ENCODE measurements at places on chromosomes 2 and 18.

GRCh38 chr2:109479804-109480203, 134.0 kb downstream of the SEPTIN10 start:
- no peak for DNase-seq

DNA sequence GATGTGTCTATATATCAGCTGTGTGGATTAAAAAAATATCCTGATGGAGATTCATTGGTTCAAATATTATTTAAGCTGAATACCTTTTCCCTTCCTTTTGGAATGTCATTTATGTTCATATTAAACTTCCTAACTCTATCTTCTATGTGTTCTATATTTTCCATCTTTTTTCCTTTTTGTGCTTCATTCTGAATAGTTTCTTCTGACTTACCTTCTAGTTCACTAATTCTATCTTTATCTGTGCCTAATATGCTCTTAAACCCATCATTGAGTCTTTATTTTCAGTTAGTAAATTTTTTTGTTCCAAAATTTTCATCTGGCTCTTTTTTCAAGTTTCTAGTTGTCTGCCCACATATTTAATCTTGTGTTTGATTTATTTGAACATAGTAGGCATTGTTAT, 219.4 kb upstream of the STON1 start:
- no peak for DNase-seq

GRCh38 chr2:97354576-97354975, 235.1 kb downstream of the ANKRD36B start:
- no peak for DNase-seq

GRCh38 chr18:421247-422155, 79.0 kb downstream of the COLEC12 start:
- DNase-seq, result no peak

- no peak for DNase-seq
Observed at GRCh38 chr2:6337472-6337820, 528.3 kb downstream of the CMPK2 start.

GRCh38 chr2:168211664-168212163, 35.7 kb downstream of the STK39 start:
- DNase-seq, result no peak

DNA sequence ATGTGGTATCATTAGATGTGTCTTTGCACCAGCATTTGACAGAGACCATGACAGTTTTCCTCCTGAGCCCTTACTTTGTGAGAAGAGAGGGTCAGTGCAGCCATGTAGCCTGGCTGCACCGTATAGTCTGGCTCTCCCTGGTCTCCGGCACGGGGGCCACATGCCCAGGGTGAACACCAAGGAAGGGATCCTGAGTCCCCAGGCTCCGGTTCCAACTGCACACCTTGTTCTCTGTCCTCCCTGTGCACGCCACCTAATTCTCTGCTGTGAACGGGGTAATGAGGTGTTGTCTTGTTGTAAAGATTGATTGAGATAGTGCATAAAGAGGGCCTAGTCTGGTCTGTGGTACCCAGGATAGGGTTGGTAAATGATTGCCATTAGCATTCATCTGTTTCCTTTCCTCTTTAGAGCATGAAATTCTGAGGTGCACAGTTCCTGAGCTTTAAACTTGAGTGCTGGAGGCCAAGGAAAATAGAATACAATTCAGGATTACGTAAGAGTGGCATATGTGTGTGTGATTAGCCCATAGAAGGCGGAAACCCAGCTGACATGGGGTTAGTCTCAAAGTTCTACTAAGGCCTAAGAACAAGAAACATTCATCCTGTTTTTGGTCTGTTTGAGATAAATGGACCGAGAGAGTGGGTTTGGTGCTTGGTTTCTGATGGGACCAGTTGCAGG, 55.5 kb downstream of the NCK2 start:
- peak; percentile 87 for DNase-seq

DNA sequence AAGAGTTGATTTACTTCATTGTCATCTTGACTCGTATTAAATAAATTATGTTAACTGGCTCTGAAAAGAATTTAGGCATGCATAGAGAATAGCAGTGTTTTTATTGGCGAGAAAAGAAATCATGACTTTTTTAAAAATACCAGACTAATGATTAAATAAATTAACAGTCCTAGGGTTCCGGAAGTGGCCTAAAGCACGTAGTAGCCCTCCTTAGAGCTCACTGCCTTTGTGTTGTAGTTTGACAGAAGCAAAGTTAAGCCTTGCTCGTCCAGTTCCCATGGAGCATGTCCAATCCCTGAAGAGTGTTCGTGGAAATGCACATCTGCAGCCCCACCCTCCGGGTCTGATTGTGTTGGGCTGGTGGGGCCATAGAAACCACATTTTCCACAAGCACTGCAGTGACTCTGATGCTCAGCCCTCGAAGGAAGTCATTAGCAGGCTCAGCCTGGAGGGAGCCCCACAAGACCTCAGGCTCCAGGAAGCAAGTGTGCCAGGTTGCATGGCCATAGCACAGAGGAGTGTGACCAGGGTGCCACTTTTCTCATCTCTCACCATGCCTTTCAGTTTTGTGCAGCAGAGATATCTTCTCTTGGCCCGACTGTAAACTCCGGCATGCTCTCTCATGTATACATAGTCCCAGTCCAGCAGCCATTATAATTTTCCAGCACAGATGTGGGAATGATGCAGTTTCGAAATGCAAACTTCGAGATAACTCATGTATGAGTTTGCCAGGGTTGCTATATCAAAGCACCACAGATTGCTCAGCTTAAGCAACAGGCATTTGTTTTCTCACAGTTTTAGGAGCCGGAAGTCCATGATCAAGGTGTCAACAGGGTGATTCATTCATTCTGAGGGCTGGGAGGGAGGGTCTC, 188.6 kb upstream of the SH3BP4 start:
- DNase-seq, result no peak

- no peak for DNase-seq
Observed at GRCh38 chr2:161316701-161317100, 8.5 kb downstream of the PSMD14 start.

GRCh38 chr2:45085487-45085886, 76.2 kb upstream of the SIX2 start:
- no peak for DNase-seq

- no peak for DNase-seq
Observed at GRCh38 chr2:222241128-222241870, 57.5 kb downstream of the PAX3 start.

DNA sequence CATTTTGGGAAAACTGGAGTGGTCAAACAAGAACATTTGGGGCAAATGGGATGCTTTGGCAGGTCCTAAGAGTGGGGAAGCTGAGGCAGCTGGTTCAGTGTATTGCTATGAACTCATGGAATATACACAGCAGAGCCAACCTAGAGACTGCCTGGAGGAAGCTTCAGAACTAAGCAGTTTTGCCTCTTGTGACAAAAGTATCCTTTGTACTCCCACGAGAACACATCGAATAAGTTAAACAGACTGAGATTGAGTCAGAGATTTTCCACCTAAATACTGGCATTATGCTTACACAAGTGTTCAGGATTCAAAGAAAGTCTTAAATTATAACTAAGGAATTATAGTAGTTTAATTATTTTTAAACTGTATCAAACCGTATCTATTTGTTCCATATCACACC, 5.2 kb upstream of the ARMC9 start:
- no peak for DNase-seq

DNA sequence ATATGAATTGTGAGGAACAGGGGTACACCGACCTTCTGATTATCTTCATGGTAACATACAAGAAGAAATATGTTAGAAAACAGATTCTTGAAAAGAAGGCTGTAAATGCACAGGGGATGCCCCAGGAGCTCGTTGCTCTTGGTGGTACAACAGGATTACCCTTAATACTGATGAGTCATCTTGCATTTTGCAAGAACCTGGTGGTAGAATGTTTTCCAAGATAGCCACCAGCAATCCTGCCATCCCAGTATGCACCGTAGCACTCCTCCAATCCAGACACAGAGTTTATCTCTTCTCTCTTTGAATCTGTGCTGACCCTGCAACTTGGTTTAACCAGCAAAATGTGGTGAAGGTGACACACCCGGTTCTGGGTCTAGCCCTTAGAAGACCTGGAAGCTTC, 238.3 kb downstream of the EN1 start:
- peak; percentile 47 for DNase-seq

DNA sequence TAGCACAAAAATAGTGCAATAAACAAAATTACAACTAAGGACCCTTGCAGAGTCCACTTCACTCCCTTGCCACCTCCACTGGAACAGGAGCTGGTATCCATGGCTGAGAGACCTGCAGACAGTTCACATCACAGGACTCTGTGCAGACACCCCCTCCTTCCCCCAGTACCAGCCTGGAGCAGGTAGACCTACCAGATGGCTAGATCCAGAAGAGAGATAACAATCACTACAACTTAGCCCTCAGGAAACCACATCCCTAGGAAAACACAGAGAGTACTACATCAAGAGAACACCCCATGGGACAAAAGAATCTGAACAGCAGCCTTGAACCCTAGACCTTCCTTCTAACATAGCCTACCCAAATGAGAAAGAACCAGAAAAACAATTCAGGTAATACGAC, 49.8 kb downstream of the FBXO15 start:
- no peak for DNase-seq

DNA sequence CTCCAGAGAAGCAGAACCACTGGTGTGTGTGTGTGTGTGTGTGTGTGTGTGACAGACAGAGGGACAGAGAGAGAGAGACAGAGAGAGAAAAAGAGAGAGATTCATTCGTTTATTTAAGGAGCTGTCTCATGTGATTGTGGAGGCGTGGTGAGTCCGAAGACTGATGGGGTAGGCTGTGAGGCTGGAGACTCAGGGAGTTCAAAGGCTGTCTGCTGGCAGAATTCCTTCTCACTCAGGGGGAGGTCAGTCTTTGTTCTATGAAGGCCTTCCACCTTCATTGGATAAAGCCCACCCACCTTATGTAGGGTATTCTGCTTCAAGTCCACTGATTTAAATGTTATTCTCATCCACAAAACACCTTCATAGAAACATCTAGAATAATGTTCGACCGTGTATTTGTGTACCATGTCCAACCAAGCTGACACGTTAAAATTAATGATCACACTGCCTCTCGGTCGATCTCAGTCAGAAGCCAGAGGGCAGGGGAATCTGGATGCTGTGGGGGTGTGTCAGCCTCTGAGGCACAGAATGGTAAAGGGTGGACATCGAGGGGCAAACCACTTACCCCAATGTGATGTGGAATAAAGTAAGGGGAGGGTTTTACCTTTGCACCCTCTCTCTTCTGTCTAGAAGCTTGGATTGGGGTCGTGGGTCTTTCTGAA, 275.6 kb downstream of the SLC4A3 start:
- no peak for DNase-seq

DNA sequence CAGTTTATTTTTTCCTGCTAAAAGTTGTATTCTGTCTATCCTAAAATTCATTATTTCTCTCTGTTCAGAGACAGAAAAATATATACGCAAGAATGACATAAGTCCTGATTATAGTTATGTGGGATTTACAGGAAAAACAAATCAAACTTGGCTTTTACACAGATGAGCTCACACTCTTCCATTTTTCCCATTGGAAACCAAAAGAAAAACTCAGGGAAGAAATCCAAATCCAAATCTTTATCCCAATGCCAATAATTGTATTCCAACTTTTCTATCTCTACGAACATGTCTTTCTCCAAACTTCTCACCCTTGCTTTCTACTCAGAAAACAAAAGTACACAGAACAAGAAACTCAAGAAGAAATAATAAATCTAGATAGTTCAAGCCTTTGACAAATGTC, 249.1 kb upstream of the TMEFF2 start:
- no peak for DNase-seq

GRCh38 chr18:28153485-28154065, 23.4 kb downstream of the CDH2 start:
- no peak for DNase-seq

DNA sequence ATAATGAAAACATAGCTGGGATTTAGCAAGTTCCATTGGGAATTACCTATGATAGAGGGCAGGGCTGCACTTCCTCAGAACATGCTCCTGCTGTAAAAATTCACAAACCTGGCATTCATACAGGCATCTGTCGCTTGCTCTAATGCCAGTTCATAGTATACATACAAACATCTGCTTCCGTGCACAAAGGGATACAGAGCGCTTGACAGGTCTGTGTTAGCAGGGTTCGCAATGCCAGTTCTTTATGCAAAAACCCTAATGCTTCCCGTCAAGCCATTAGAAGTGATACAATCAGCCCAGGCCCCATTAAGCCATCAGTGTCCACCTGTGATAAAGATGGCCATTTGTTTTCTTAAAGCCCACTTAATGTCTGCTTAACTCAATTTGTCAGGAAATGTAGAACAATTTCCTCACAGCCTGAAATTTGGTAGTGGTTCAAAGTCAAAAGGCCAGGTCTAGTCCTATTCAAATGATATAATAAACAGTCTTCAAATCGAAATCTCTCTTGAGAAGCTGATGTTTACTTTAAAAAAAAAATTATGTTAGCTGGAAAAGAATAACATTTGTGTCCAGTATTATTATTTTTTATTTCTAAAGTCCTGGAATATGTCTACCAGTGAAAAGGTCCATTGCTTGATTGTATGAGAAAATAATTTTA, 556.3 kb downstream of the ARHGAP15 start:
- peak; percentile 11 for DNase-seq

- no peak for DNase-seq
Observed at GRCh38 chr2:207260947-207261346, 95.2 kb upstream of the KLF7 start.

GRCh38 chr2:98385050-98385699, 38.9 kb downstream of the CNGA3 start:
- DNase-seq, result peak; percentile 58

- DNase-seq, result no peak
Observed at GRCh38 chr18:69957747-69958146, 10.1 kb upstream of the CD226 start.

GRCh38 chr18:9334973-9335696, 562 bp downstream of the TWSG1 start:
- peak; percentile 28 for DNase-seq

GRCh38 chr18:29156531-29156930, 979.6 kb upstream of the CDH2 start:
- DNase-seq, result no peak

- no peak for DNase-seq
Observed at GRCh38 chr2:172893111-172893510, 157.5 kb downstream of the RAPGEF4 start.

GRCh38 chr2:187976986-187977333, 314.7 kb upstream of the GULP1 start:
- no peak for DNase-seq

- no peak for DNase-seq
Observed at GRCh38 chr2:25294573-25295462, 46.9 kb downstream of the DNMT3A start.

GRCh38 chr2:236661762-236662110, 92.1 kb downstream of the ACKR3 start:
- no peak for DNase-seq

GRCh38 chr2:216882876-216883275, 23.0 kb upstream of the TNP1 start:
- DNase-seq, result no peak

DNA sequence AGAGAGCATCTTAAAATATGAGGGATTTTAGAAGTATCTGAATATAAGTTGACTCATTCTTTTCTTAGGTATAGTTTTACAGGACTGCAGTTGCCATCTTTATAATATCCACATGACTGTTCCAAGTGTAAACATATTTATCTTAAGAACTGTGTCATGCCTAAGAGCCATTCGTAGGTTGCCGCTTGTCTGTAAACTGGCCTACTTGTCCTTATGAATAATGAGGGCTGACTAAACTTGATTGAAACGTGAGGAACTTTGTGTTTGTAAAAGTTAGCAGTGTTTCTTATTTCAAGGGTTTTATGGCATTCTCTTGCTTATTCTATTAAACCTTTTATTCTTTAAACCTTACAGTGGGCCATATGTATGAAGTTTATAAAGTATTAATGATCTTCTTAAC, 99.6 kb downstream of the MAP3K20 start:
- peak; percentile 21 for DNase-seq
